ENCODE measurements at places on chromosomes 12 and 14. TPM values are rescaled to one million over a fixed set of nuclear protein-coding genes. Genes with fewer than 3 reads are reported as not detected.

The SLC38A2 gene
- 253 TPM for total RNA-seq

DNA sequence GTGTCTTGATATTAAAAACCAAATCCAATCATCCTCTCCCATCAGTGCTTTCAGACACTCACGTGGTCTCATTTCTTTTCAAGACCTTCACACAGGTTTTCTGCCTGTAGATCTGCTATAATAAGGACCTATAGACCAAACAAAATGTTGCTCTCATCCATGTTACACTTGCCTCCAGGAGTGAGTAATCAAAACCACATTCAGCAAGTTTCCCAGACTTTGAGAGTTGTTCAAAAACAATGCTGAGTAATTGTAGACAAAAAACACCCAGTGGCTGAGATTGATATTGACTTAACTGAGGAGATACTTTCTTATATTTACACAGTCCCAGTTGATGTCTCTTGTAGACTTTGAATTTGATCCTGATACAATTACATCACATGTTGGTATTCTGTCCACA, 383.1 kb downstream of the TMEM132D start:
- no peaks in the 10 kb centered on the region for H3K4me1 ChIP-seq
- no peaks in the 10 kb centered on the region for H3K27me3 ChIP-seq
- H3K36me3 ChIP-seq, result no peaks in the 10 kb centered on the region
- DNase-seq, result no peak
- no peak overlapping the region for H3K27ac ChIP-seq

DNA sequence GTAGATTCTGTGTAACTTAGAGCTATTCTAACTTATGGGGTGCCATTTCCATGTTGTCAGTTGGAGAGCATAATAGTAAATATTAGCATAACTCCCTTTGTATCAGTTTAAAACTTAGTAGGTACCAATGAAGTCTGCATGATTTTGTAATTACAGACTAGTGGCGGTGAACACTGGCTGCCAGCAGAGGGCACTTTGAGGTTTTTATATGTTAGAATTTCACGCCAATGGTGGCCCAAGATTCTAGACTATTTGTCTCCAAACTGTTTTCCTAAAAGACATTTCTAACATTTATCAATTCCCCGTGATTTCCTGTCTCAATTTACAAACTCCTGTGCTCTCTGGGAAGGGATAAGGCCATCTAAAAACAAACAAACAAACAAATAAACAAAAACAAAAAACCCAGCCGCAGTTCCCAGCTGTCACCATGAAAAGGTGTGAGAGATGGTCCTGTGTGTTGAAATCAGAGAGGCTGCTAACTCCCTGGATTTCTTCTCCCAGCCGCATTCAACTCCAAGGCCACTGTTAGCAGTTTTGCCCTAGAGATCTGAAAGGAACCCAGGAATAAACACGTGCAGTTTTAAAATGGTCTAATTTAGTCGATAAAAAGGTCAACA, 57.6 kb downstream of the BRMS1L start:
- H3K4me1 ChIP-seq, result peaks cover 3% of the 10 kb centered on the region
- H3K36me3 ChIP-seq, result no peaks in the 10 kb centered on the region
- no peak overlapping the region for H3K27ac ChIP-seq
- DNase-seq, result no peak

The RFLNA gene
- total RNA-seq, result not detected

The AQP2 gene
- not detected for total RNA-seq

The DENR gene
- total RNA-seq, result 53.5 TPM

The BDKRB2 gene
- total RNA-seq, result not detected

DNA sequence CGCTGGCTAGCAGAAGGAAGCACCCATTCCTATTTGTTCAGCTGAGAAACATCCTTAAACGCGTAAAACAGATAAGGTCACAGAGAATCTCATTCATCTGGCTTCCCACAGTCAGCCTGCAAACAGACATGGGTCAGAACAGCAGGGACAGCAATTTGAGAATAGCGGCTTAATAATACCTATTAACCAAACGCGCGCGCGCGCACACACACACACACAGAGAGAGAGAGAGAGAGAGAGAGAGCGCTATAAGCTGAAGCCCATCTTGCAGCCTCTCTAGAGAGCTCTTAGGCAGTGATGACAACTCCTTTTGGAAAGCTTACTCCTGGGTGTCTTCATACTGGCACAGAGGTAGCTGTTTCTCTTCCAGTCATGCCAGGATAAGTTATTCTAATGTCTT, 26.4 kb downstream of the TMEM132D start:
- H3K27ac ChIP-seq, result no peak overlapping the region
- no peaks in the 10 kb centered on the region for H3K36me3 ChIP-seq
- no peak for DNase-seq
- H3K27me3 ChIP-seq, result no peaks in the 10 kb centered on the region

- no peak for DNase-seq
- peaks cover 3% of the 10 kb centered on the region for H3K36me3 ChIP-seq
- no peaks in the 10 kb centered on the region for H3K27me3 ChIP-seq
- H3K4me1 ChIP-seq, result peaks cover 60% of the 10 kb centered on the region
These were observed 56.0 kb downstream of the RASSF3 start for GRCh38 chr12:64666054-64666914.

DNA sequence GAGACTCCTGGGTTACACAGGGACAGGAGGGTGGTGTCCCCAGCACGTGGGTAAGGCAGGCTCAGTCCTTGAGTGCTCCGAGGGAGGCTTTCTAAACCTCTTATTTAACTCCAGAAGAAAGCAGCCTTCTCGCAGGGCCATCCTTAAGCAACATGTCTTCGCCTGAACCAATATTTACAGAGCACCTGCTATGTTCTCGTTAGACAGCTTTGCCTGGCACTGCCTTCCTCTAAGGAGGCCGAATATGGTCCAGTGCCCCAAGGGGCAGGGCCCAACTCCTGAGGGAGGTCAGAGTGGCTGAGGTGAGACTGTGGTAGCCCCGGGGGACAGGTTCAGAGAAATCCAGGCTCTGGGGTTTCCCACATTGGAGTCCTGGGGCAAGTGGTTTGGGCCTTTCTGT, 2.1 kb upstream of the SCARB1 start:
- peaks cover 13% of the 10 kb centered on the region for H3K27me3 ChIP-seq
- DNase-seq, result no peak
- H3K4me3 ChIP-seq, result no peak overlapping the region
- H3K27ac ChIP-seq, result no peak overlapping the region
- peaks cover 39% of the 10 kb centered on the region for H3K4me1 ChIP-seq
- H3K36me3 ChIP-seq, result no peaks in the 10 kb centered on the region

The ATXN2 gene
- 37.2 TPM for total RNA-seq

The P2RX7 gene
- total RNA-seq, result 7.0 TPM

DNA sequence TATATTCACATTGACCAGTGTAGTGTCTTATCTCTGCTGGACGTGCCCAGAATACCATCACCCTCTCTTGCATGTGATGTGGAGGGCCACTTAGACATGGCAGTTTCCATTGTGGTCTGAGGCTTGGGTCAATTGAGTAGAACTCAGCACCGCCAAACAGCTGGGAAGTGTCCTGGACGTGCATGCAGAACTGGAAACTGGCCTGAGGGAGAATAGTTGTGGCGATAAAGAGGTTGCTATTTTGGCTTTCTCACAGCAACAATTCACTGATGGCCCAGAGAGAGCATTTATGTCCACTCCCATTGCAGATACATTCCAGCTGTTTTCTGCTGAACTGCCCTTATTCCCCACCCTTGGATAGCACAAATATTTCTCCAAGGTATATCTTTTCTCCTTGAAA, 210.1 kb upstream of the DAAM1 start:
- H3K4me1 ChIP-seq, result no peaks in the 10 kb centered on the region
- no peak overlapping the region for H3K27ac ChIP-seq
- no peaks in the 10 kb centered on the region for H3K27me3 ChIP-seq

The MRPL51 gene
- 169 TPM for total RNA-seq

- no peaks in the 10 kb centered on the region for H3K36me3 ChIP-seq
- no peak overlapping the region for H3K4me3 ChIP-seq
- H3K27ac ChIP-seq, result no peak overlapping the region
- H3K4me1 ChIP-seq, result no peaks in the 10 kb centered on the region
These were observed 70.2 kb downstream of the DACT1 start for GRCh38 chr14:58707949-58708348.

- no peak overlapping the region for H3K27ac ChIP-seq
- H3K36me3 ChIP-seq, result no peaks in the 10 kb centered on the region
- no peak overlapping the region for H3K4me3 ChIP-seq
These were observed 3.6 kb upstream of the COPZ1 start for GRCh38 chr12:54321363-54321762.

GRCh38 chr12:104372061-104372720, 68.7 kb downstream of the EID3 start:
- H3K36me3 ChIP-seq, result peaks cover 1% of the 10 kb centered on the region
- H3K27ac ChIP-seq, result peak overlapping the region; percentile 85

The KRT79 gene
- not detected for total RNA-seq

DNA sequence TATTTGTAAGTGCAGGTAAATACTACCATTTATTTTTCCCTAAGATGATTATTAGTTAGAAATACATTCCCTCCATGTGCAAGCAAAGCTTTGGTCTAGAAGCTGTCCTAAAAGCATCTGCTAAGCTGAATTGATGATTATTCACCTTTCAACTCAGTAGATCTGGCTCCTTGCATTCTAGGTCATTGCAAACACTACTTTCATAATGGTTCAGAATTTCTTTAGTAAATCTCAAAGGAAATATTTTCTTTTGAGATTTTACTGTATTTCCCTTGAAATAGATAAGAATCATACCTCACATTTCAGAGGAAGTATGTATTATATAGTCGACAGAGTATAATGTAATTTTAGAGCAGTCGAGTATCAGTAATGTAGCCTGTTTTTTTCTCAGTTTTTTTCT, 2.4 kb downstream of the ETNK1 start:
- DNase-seq, result no peak
- peaks cover 5% of the 10 kb centered on the region for H3K27me3 ChIP-seq
- H3K4me1 ChIP-seq, result peaks cover 36% of the 10 kb centered on the region
- H3K4me3 ChIP-seq, result peak overlapping the region; percentile 78
- H3K36me3 ChIP-seq, result peaks cover 2% of the 10 kb centered on the region
- H3K27ac ChIP-seq, result peak overlapping the region; percentile 15

DNA sequence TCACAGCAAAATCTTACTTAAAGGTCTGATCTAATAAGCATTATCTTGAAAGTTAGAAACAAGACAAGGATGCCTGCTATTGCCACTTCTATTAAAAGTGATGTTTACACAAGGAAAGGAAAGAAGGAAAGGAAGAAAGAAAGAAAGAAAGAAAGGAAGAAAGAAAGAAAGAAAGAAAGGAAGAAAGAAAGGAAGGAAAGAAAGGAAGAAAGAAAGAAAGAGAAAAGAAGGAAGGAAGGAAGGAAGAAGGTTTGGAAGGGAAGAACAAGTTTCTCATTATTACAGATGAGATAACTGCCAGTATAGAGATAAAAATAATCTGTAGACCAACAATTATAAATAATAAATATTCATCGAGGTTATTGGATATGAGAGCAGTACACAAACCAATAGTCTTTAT, 35.8 kb upstream of the KCNA1 start:
- H3K27me3 ChIP-seq, result peaks cover 7% of the 10 kb centered on the region
- no peaks in the 10 kb centered on the region for H3K36me3 ChIP-seq
- no peak for DNase-seq
- H3K4me3 ChIP-seq, result no peak overlapping the region
- peaks cover 2% of the 10 kb centered on the region for H3K4me1 ChIP-seq

DNA sequence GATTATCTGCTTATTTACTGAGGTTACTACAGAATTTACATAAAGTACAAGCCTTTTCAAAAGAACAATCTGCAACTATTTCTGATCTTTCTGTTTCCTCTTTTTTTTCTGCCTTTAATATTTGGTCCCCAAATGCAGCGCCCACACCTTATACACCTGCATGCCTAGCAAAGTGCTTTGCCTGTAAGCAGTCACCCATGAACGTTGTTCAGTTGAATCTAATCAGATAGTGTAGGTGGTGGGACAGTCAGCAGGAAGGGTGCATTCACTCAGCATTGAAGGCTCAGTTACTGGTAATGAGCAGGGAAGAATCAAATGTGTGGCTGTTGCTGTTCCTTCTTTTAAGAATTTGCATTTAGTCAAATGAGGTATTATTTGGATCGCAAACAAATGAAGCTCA, 108.4 kb downstream of the GPR135 start:
- H3K4me3 ChIP-seq, result no peak overlapping the region
- peaks cover 6% of the 10 kb centered on the region for H3K4me1 ChIP-seq
- no peaks in the 10 kb centered on the region for H3K27me3 ChIP-seq
- no peak overlapping the region for H3K27ac ChIP-seq
- H3K36me3 ChIP-seq, result peaks cover 24% of the 10 kb centered on the region

- H3K4me1 ChIP-seq, result peaks cover 4% of the 10 kb centered on the region
- no peak overlapping the region for H3K27ac ChIP-seq
- no peak for DNase-seq
These were observed 209.7 kb downstream of the BCAT1 start for GRCh38 chr12:24739106-24739779.

- H3K4me1 ChIP-seq, result no peaks in the 10 kb centered on the region
- H3K27me3 ChIP-seq, result no peaks in the 10 kb centered on the region
- H3K36me3 ChIP-seq, result no peaks in the 10 kb centered on the region
- DNase-seq, result no peak
These were observed 168.8 kb upstream of the SYT1 start for GRCh38 chr12:78695749-78696148.

DNA sequence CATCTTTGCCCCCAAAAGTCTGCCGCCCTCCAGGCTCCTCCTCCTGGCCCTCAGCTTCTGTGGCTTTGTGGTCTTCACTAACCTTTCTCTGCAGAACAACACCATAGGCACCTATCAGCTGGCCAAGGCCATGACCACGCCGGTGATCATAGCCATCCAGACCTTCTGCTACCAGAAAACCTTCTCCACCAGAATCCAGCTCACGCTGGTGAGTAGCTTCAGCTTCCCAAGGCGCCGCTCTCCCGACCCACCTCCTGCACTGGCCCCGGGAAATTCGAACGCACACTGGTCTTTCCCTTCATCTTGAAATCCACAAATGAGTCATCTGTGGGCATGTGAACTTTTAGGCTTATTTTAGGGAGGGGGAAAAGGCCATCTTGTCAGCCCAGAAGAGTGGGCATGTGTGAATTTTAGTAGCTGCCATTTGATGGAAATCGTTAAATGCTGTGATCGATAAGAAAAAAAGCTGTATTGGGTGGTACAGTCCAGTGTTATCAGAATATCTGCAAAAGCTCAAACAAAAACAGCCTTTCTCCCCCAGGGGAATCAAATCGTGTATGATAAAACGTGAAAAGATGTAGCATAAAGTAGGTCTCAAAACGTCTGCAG, 700 bp downstream of the SLC35E3 start:
- H3K4me1 ChIP-seq, result peaks cover 38% of the 10 kb centered on the region
- no peaks in the 10 kb centered on the region for H3K27me3 ChIP-seq
- H3K36me3 ChIP-seq, result peaks cover 12% of the 10 kb centered on the region
- peak overlapping the region; percentile 95 for H3K4me3 ChIP-seq

DNA sequence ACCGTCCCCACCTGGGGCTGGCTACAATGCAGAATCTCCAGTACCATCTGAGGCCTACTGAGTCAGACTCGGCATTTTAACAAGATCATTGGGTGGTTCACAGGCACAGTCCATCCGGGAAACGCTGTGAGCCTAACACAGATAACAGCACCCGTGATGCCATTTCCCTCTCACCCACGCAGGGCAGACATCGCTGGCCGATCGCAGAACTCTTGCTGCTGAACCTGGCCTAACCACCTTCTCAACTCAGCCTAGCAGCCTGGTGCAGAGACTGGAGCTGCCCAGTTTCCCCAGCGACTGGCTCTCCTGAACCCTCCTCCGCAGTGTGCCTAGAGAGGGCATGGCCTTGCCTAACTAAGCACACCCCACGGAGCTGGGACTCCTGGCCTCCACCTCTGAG, 83.3 kb downstream of the NCOR2 start:
- no peak for DNase-seq
- peaks cover 22% of the 10 kb centered on the region for H3K36me3 ChIP-seq

The CMTM5 gene
- total RNA-seq, result not detected

The ASB2 gene
- total RNA-seq, result 21.3 TPM

The LRTM2 gene
- total RNA-seq, result not detected

GRCh38 chr14:58571769-58572472, 65.8 kb upstream of the DACT1 start:
- H3K4me1 ChIP-seq, result peaks cover 10% of the 10 kb centered on the region
- no peaks in the 10 kb centered on the region for H3K36me3 ChIP-seq
- H3K27me3 ChIP-seq, result no peaks in the 10 kb centered on the region
- no peak overlapping the region for H3K4me3 ChIP-seq
- no peak for DNase-seq
